ENCODE measurements at places on chromosomes 5 and 9.

- DNase-seq: no peak
Measured at GRCh38 chr9:136994888-136995230, 1.5 kb downstream of the CLIC3 start.

DNA sequence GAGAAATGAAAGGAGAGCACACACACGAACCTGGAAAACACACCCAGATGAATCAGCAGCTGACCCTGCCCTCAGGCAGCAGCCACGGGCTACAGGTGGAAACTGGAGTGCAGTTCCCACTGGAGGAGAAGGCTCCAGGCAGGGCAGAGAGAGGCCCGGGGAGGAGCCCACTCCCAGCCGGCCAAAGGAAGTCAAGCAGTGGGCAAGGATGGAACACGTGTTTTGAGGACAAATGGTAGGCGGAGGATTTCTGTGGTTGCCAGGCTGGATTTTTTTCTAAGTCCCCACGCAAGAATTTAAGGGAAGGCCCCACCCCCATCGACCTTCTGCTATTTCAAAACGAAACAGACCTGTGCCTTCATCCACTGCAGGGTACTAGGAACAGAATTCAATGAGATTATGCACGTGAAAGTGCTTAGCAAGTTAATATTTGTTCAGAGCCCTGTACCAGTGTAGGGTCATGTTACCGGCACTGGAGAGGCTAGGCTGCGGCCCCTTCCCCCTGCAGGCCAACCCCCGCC is 6.8 kb downstream of the EPB41L4B start:
- DNase-seq: no peak

GRCh38 chr9:108234811-108235210 is 621.0 kb downstream of the ACTL7B start:
- no peak for DNase-seq

DNA sequence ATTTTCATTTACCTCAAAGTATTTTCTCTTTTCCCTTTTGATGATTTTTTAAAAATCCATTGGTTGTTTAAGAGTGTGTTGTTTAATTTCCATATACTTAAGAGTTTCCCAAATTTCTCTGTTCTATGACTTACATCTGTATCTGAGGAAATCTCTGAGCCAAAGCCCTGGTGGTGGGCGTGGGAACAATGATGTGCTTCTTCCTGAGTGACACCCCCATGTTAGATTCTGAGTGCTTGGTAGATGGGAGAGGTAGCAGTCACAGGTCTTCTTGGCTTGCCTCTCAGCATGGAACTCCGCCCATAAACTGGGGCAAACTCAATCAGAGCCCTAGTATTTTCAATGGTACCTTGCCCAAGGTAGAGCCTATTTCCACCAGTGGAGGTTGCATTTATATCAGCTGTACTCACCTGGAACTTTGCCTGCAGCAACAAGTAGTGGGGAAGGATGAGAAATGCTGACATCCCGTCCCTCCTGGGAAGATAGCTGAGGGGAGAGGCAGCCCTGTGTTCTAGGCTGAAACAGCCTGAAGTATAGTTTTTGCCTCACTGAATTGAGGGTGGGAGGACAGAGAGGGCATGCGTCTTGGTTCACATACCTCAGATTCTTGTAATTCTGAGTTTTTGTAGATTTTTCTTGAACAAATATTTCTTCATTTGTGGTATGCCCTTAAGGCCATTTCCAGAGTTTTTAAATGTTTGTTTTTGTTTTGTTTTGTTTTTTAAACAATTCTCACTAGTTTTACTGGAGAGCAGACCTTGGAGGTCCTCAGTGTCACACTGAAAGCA is 26.4 kb downstream of the C9orf43 start:
- no peak for DNase-seq

- DNase-seq: no peak
Measured at GRCh38 chr5:10031817-10032216, 217.9 kb downstream of the ATPSCKMT start.

- DNase-seq: no peak
Measured at GRCh38 chr5:91212714-91213092, 170.4 kb downstream of the ARRDC3 start.

GRCh38 chr9:79883073-79883645 is 311.4 kb downstream of the TLE4 start:
- DNase-seq: peak; percentile 5

GRCh38 chr5:111132731-111133435 is 40.7 kb downstream of the WDR36 start:
- no peak for DNase-seq

Data from stimulated activated CD4-positive, alpha-beta T cell treated with anti-CD3 and anti-CD28 coated beads, Interleukin-1b, Interleukin-23, amount 100 ng/mL, for 4 hours (primary cell).